ENCODE measurements at places on chromosomes 11 and 22. TPM values are rescaled to one million over a fixed set of nuclear protein-coding genes. Genes with fewer than 3 reads are reported as not detected.
A peak's percentile ranks its signal among the peaks of the same experiment; 100 is the strongest.

Gene SCGB1C1
- not detected for total RNA-seq

Gene RTN4R
- 1.7 TPM for total RNA-seq

Gene UBQLNL
- 0.18 TPM for total RNA-seq

Gene MN1
- total RNA-seq: 0.07 TPM

Gene LINC01488
- total RNA-seq: not detected

DNA sequence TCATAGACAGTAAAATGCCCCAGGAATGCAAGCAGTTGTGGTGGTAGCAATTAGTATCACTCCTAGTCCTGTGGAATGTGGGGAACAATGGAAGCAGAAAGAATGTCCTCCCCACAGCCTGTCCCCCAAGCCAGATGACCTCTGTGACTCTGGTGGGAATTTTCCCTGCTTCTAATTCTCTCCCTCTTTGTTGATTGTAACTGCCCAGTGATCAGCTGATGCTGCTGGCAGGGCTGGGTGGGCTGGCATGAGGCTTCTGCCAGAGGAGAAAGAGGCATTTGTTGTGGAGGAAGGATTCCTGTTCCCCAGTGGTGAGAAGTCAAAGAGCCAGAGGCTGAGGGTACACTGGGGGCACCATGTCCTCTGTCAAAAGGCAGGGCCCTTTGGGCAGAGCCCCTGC, 116.7 kb upstream of the NCAM1 start:
- H3K27me3 ChIP-seq: peaks cover 4% of the 10 kb centered on the region
- no peak overlapping the region for H3K4me3 ChIP-seq
- no peak overlapping the region for H3K27ac ChIP-seq
- DNase-seq: no peak
- H3K4me1 ChIP-seq: no peaks in the 10 kb centered on the region

DNA sequence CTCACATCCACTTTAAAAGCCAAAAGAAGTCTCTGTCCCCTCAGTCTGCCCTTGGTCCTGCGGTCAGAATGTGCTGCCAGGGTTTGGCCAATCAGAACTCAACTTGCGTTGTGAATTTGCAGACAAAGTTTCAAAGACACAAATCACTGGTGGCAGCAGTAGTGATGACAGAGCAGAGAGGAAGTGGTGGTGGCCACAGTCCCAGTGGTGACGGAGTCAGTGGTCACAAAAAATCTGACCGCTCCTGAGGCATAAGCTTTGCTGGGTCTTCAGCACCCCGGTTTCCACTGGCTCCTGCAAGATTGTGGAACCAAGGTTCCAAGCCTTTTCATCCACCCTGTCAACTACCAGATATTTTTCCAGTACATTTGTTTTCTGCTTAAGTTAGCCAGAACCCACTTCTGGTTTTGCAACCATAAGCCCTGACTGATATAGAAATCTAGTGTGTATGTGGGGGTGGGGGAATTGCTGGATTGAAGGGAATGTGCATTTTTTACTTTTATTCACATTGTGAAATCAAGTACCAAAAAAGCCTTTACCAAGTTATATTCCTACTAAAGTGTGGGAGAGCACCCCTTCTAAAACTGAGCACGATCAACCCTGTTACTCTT, 112.3 kb downstream of the TMPRSS5 start:
- no peaks in the 10 kb centered on the region for H3K36me3 ChIP-seq
- H3K4me1 ChIP-seq: peaks cover 36% of the 10 kb centered on the region
- no peak overlapping the region for H3K4me3 ChIP-seq
- peaks cover 22% of the 10 kb centered on the region for H3K27me3 ChIP-seq

GRCh38 chr22:20983081-20983771, 1.1 kb downstream of the LZTR1 start:
- peak overlapping the region; percentile 90 for H3K4me3 ChIP-seq
- H3K27ac ChIP-seq: peak overlapping the region; percentile 82
- DNase-seq: no peak
- H3K36me3 ChIP-seq: peaks cover 20% of the 10 kb centered on the region
- peaks cover 44% of the 10 kb centered on the region for H3K4me1 ChIP-seq

GRCh38 chr11:77416357-77416756, 57.5 kb downstream of the PAK1 start:
- H3K4me3 ChIP-seq: no peak overlapping the region
- H3K4me1 ChIP-seq: peaks cover 7% of the 10 kb centered on the region
- no peak for DNase-seq
- no peaks in the 10 kb centered on the region for H3K27me3 ChIP-seq
- no peaks in the 10 kb centered on the region for H3K36me3 ChIP-seq

DNA sequence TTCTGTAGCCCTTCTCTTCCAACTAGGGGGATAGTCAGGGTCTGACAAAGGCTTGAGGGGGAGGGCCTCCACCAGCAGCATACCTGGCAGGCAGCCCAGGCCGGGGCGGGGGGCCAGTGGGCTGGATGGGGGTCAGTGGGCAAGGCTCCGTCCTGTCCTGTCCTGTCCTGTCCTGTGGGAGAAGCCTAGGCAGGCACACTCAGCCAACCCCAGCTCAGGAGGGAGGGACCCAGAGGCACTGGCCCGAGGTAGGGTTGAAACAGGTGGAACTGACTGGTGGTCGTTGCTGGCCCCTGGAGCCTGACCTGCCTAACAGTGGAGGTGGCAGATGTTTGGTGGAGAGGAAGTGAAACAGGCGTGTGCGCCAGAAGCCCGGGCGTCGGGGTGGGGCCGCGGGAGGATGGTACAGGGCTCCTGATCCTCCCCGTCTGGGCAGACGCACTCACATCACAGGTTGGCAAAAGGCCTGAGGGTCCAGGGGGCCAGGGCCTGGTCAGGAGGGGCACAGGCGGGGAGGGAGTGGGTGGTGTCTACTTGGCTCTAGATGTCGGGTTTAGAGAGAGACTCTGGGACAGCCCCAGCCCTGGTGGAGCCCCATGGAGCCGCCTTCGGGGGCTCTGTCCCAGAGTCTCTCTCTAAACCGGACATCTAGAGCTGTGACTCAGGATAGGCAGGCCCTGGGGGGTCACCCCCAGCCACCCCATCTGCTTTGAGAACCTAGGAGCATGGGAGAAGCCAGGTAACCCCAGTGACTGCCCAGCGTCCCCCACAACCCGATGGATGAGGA, 32.5 kb upstream of the GRAMD4 start:
- no peak for DNase-seq
- peak overlapping the region; percentile 74 for H3K4me3 ChIP-seq
- H3K27me3 ChIP-seq: peaks cover 3% of the 10 kb centered on the region
- H3K36me3 ChIP-seq: peaks cover 2% of the 10 kb centered on the region

GRCh38 chr11:38416141-38416540, 1818.1 kb upstream of the RAG2 start:
- no peaks in the 10 kb centered on the region for H3K27me3 ChIP-seq
- H3K4me1 ChIP-seq: no peaks in the 10 kb centered on the region
- H3K27ac ChIP-seq: no peak overlapping the region
- H3K36me3 ChIP-seq: no peaks in the 10 kb centered on the region
- H3K4me3 ChIP-seq: no peak overlapping the region

- peak overlapping the region; percentile 74 for H3K4me3 ChIP-seq
- peaks cover 88% of the 10 kb centered on the region for H3K4me1 ChIP-seq
Observed at GRCh38 chr22:39920134-39920743, 19.4 kb downstream of the GRAP2 start.

- no peak overlapping the region for H3K4me3 ChIP-seq
- DNase-seq: no peak
Observed at GRCh38 chr11:134449713-134450112, 37.7 kb upstream of the B3GAT1 start.

DNA sequence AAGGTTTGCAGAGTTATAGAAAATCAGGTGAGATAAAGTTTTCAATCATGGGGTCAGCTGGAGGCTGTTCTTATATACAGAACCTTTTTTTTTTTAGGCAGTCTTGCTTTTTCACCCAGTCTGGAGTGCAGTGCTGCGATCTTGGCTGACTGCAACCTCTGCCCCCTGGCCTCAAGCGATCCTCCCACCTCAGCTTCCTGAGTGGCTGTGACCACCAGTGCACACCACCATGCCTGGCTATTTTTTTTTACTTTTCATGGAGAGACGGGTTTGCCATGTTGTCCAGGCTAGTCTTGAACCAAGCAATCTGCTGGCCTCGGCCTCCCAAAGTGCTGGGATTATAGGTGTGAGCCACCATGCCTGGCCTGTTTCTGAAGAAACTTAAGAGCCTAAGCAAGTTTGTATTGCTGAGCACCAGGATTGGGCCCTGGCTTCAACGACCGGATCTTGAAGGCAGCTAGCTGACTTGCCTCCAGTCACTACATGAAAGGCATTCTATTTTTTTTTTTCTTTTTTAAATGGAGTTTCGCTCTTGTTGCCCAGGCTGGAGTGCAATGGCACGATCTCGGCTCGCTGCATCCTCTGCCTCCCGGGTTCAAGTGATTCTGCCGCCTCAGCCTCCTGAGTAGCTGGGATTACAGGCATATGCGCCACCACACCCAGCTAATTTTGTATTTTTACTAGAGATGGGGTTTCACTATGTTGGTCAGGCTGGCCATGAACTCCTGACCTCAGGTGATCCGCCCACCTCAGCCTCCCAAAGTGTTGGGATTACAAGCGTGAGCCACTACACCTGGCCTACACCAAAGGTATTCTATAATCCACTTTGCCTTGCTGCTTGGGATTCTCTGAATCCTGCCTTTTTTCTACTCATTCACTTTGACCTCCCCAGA, 7.6 kb downstream of the XBP1 start:
- peaks cover 68% of the 10 kb centered on the region for H3K36me3 ChIP-seq
- no peaks in the 10 kb centered on the region for H3K27me3 ChIP-seq
- H3K4me3 ChIP-seq: no peak overlapping the region
- H3K4me1 ChIP-seq: peaks cover 55% of the 10 kb centered on the region

DNA sequence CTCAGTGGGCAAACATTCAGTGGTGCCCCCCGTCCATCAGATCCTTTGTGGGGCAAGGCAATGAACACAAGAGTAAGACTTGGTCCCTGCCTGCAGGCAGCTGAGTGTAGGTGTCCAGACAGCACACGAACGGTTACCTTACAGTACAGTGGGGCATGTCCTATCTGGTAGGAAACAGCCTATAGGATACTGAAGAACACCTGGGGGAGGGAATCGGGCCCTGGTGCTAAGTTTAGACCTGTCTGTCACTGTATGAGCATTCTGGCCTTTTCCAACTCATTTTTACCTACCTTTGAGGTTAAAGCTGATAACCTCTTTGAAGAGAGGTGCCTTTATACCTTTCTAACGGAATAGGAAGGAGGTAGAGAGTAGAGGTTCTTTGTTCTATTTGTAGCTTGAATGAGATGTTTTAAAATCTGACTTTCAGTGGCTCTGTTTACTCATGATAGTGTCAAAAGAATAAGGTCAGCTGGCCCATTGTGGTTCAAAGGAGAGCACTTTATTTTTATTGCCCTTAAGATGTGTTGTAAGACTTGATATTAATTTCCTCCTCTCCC, 8.9 kb downstream of the ZNRF3 start:
- H3K4me3 ChIP-seq: no peak overlapping the region
- DNase-seq: no peak
- H3K27me3 ChIP-seq: peaks cover 45% of the 10 kb centered on the region
- no peaks in the 10 kb centered on the region for H3K36me3 ChIP-seq
- peaks cover 5% of the 10 kb centered on the region for H3K4me1 ChIP-seq

- H3K36me3 ChIP-seq: no peaks in the 10 kb centered on the region
- no peak overlapping the region for H3K4me3 ChIP-seq
- no peaks in the 10 kb centered on the region for H3K27me3 ChIP-seq
- no peak for DNase-seq
- no peak overlapping the region for H3K27ac ChIP-seq
- no peaks in the 10 kb centered on the region for H3K4me1 ChIP-seq
Observed at GRCh38 chr11:127106938-127107337, 106.4 kb upstream of the KIRREL3 start.

DNA sequence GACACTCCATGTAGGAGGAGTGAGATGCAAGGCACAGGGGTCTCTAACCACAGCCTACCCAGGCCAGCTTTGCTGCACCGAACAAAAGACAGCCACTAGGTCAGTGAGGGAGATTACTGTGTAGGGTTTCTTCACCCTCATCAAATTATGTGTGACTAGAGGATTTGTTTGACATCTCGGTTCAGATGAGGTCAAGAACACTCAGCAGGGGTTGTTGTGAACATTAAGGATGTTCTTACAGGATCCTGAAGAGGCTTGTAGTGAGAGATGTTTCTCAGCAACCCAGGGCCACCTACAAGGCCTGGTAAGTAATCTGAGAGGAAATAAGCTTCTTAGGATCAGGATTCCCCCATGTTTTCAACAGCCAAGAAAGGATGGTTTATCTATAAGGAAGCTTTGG, 202.1 kb downstream of the NXPE2 start:
- H3K36me3 ChIP-seq: no peaks in the 10 kb centered on the region
- no peak for DNase-seq
- H3K27me3 ChIP-seq: no peaks in the 10 kb centered on the region
- no peak overlapping the region for H3K4me3 ChIP-seq

- H3K27me3 ChIP-seq: peaks cover 10% of the 10 kb centered on the region
Observed at GRCh38 chr11:32451808-32452207, 16.5 kb upstream of the WT1 start.

GRCh38 chr11:76823481-76824028, 37.2 kb upstream of the ACER3 start:
- H3K27ac ChIP-seq: peak overlapping the region; percentile 52
- peaks cover 7% of the 10 kb centered on the region for H3K27me3 ChIP-seq
- H3K4me1 ChIP-seq: peaks cover 30% of the 10 kb centered on the region
- DNase-seq: no peak
- H3K4me3 ChIP-seq: no peak overlapping the region

GRCh38 chr22:28894807-28895206, 11.4 kb downstream of the ZNRF3 start:
- peaks cover 2% of the 10 kb centered on the region for H3K36me3 ChIP-seq
- peaks cover 43% of the 10 kb centered on the region for H3K27me3 ChIP-seq
- H3K27ac ChIP-seq: no peak overlapping the region
- H3K4me3 ChIP-seq: no peak overlapping the region

GRCh38 chr22:21633481-21633880, 921 bp downstream of the CCDC116 start:
- DNase-seq: no peak
- H3K4me3 ChIP-seq: no peak overlapping the region
- H3K27me3 ChIP-seq: no peaks in the 10 kb centered on the region
- H3K27ac ChIP-seq: no peak overlapping the region
- H3K4me1 ChIP-seq: peaks cover 10% of the 10 kb centered on the region
- H3K36me3 ChIP-seq: peaks cover 2% of the 10 kb centered on the region

GRCh38 chr11:120125024-120125423, 12.9 kb downstream of the TRIM29 start:
- no peaks in the 10 kb centered on the region for H3K27me3 ChIP-seq
- no peaks in the 10 kb centered on the region for H3K36me3 ChIP-seq
- no peak for DNase-seq
- no peak overlapping the region for H3K27ac ChIP-seq
- H3K4me1 ChIP-seq: no peaks in the 10 kb centered on the region
- H3K4me3 ChIP-seq: no peak overlapping the region

- peaks cover 6% of the 10 kb centered on the region for H3K4me1 ChIP-seq
- H3K4me3 ChIP-seq: no peak overlapping the region
- peaks cover 1% of the 10 kb centered on the region for H3K27me3 ChIP-seq
- no peak for DNase-seq
Observed at GRCh38 chr11:12330485-12331231, 46.7 kb upstream of the PARVA start.

GRCh38 chr11:82465481-82465880, 268.2 kb downstream of the FAM181B start:
- H3K27me3 ChIP-seq: no peaks in the 10 kb centered on the region
- no peaks in the 10 kb centered on the region for H3K36me3 ChIP-seq
- no peak overlapping the region for H3K4me3 ChIP-seq
- H3K4me1 ChIP-seq: no peaks in the 10 kb centered on the region
- no peak for DNase-seq

GRCh38 chr11:38640854-38641253, 2042.8 kb upstream of the RAG2 start:
- no peak overlapping the region for H3K27ac ChIP-seq
- no peaks in the 10 kb centered on the region for H3K36me3 ChIP-seq
- DNase-seq: no peak
- H3K4me3 ChIP-seq: no peak overlapping the region
- H3K27me3 ChIP-seq: no peaks in the 10 kb centered on the region
- no peaks in the 10 kb centered on the region for H3K4me1 ChIP-seq

GRCh38 chr11:119041821-119042514, 11.3 kb upstream of the SLC37A4 start:
- DNase-seq: no peak
- no peak overlapping the region for H3K4me3 ChIP-seq
- H3K4me1 ChIP-seq: peaks cover 8% of the 10 kb centered on the region
- no peaks in the 10 kb centered on the region for H3K27me3 ChIP-seq

Data from activated T-helper 1 cell treated with anti-CD3 and anti-CD28 coated beads, Interleukin-12 subunit alpha, Interleukin-12 subunit beta, Interleukin-2, Interleukin-4 antibody, amounts not matched to agents 30 ng/mL and 10 ng/mL and 1 ng/mL, durations not matched to agents 14 hours and 24 hours and 36 hours (primary cell).